ENCODE measurements at places on chromosomes 4 and X.

GRCh38 chrX:130179579-130180215 lies 7.9 kb downstream of the RAB33A start:
- DNase-seq = no peak

DNA sequence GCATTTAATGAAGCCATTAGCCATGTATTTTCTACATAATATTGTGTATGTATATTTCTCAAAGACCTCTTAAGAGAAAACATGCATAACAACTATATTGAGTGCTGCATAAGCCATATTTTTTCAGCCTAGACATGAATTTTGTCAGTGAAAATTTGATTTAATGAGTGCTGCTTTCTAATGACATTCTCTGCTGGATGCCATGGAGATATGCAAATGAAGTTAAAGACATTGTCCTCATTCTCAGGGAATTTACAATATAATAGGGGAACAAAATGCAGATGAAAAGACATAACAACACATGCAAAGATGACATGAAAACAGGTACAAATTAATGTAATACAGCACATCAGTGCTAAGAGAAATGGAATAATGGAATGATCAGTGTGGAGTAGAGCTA lies 118.7 kb downstream of the ATOH1 start:
- no peak for DNase-seq

GRCh38 chrX:154430916-154431315 lies 2.4 kb downstream of the ATP6AP1 start:
- DNase-seq = no peak

DNA sequence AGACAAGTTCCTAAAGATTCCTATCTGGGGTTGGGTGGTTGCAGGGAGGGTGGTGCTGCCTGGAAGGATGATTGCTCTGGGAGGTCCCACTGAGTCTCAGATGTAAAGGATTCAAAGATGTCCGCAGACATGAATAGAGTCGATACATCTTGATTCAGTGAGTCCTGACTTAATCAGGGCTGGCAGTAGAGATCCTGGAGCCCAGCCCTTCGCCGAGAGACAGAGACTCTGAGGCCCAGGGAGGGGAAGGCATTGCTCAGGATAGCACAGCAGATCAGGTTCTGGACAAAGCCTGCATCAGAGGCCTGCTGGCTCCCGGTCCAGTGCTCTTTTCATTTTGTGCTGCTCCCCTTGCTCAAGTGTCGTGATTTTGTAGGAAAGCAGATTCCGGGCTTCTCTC lies 21.7 kb downstream of the PJA1 start:
- DNase-seq = no peak

- DNase-seq = no peak
Measured at GRCh38 chrX:24702362-24703184, 8.9 kb downstream of the POLA1 start.

DNA sequence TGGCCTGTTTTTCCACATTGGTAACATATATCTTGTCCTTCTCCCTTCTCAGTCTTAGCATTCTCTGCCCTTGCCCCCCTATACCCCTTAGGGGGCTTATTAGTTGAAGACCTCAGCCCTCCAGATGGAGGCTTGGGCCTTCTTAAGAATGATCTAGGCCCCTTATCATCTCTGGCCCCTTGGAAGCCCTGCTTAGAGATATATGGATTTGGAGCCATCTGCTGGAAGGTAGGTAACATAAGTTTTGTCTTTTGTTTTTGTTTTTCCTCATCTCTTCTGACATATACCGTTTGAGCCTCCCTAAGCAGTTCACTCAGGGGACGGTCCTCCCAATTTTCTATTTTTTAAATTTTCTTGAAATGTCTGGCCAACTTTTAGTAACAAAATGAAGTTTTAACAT lies 48.3 kb upstream of the NAP1L2 start:
- no peak for DNase-seq

GRCh38 chr4:153341575-153342090 lies 2.9 kb upstream of the MND1 start:
- DNase-seq = peak; percentile 18

GRCh38 chrX:43019021-43019420 lies 241.1 kb upstream of the PPP1R2C start:
- no peak for DNase-seq

DNA sequence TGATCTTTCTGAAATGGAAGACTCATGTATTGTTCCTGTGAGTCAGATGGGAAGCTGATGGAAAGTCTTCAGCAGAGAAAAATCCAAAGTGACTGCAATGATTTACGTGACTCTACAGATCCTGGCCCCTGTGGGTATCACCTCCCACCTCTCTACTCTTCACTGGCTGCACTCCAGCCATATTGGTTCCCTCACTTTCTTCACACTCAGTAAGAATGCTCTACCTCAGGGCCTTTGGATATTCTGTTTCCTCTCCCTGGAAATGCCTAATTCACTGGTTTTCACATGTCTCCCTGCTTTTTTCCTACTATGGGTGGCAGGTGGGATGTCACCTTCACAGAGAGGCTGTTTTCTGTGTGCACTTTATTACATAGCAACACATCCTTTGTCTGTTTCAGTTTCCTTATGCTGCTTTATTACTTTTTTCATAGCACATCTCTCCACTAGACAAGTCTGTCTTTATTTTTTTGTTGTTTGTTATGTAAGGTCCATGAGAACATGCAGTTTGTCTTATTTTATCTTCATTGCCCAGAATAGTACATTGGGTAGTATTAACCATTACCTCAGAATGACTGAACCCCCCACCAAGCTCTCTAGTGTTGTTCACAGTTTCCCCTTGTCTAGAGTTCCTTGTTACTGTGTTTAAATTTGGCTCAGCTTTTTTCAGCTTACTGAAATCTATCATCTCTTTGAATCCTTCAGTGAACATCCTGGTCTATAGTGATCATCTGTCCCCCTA lies 57.6 kb upstream of the CLNK start:
- no peak for DNase-seq

GRCh38 chr4:2809610-2810180 lies 16.8 kb downstream of the SH3BP2 start:
- no peak for DNase-seq

GRCh38 chr4:11312389-11312788 lies 116.3 kb downstream of the HS3ST1 start:
- DNase-seq = no peak

DNA sequence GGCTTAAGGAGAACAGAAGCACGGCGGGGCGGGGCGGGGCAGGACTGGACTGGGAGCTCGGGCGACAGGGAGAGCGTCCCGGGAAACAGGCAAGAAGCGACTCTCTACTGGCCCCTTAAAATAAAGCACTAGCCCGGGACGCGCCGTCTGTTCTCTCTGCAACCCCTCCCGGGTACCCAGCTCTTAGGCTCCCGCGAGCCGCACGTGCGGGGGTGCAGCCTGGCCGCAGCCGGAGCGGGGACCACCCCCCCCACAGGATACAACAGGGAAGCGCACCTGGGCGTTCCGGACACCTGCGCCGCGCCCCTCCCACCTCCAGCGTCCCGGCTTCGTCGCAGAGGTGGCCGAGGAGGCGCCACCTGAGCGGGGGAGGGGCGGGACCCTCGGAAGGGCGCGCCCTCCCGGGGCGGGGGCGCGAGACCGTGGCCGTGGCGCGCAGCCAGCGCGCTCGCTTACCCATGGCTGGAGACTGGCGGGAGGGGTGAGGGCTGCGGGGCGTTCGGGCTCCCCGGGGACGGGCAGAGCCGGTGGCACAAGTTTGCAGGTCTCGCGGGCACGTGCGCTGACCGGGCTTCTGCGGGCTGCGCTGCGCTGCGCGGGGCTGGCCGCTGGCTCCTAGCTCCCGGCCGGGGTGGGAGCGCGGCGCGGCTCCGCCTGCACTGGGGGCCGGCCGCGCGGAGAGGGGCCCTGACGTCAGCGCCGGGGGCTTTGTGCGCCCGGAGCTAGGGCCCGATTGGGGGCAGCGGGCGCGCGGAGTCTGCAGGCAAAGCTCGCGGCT lies 91.5 kb downstream of the GEMIN8 start:
- peak; percentile 10 for DNase-seq

GRCh38 chr4:155119006-155119405 lies 89.4 kb upstream of the NPY2R start:
- DNase-seq = no peak

DNA sequence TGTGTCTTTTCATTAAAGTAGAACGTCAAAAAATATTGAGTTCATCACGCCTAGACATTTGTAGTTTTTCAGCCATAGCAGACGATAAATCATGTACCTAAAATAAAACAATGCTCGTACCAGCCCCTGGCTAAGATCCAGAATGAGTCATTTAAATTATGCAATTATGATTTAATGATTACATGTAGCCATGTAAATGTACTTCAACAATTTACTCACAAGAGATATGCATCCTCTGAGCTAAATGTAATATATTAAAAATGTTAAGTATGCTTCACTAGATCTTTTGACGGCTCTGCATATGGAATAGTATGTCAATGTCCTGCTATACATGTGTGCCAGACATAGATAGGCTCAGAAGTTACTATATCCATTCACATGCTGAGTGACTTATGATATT lies 1077.8 kb downstream of the ARAP2 start:
- DNase-seq = no peak

DNA sequence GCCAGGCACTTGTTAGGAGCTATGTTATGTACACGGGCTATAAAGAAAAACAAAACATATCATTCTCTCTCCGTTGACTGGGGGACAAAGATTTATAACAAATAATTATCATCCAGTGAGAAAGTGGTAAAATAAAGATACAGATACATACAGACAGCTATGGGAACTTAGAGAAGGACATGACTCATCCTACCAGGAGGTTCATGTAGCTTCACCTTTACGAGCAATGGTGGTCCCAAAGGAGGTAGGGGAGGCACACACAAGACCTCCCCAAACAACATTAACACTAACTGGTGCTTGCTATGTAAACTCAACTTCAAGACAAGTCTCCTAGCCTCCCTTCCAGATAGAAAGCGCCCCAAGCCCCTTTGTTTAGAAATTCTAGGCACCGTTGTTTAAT lies 8.9 kb downstream of the AMBN start:
- no peak for DNase-seq
